ENCODE measurements at places on chromosomes 2 and 18.

DNA sequence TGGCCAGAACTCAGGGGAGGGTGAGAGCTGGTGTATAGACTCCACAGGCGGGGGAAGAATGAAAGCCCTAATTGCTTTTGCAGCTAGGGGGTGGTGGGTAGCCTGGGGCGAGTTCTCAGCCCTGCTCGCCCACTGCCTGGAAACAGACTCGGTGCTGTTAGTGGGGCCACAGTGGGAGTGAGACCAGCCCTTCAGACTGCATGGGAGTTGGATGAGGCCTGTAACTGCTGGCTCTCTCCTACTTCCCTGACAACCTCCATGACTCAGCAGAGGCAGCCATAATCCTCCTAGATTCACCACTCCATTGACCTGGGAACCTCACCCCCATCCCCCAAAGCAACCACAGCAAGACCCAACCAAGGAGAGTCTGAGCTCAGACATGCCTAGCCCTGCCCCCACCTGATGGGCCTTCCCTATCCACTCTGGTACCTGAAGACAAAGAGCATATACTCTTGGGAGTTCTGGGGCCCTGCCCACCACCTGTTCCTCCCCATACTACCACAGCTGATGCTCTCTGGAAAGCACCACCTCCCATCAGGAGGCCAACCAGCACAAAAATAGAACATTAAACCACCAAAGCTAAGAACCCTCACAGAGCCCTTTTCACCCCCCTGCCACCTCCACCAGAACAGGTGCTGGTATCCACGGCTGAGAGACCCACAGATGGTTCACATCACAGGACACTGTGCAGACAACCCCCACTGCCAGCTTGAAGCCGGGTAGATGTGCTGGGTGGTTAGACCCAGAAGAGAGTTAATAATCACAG lies 226.3 kb downstream of the EIPR1 start:
- H3K27me3 ChIP-seq: no peaks in the 10 kb centered on the region
- H3K27ac ChIP-seq: no peak overlapping the region
- no peak overlapping the region for H3K4me3 ChIP-seq
- H3K36me3 ChIP-seq: no peaks in the 10 kb centered on the region

DNA sequence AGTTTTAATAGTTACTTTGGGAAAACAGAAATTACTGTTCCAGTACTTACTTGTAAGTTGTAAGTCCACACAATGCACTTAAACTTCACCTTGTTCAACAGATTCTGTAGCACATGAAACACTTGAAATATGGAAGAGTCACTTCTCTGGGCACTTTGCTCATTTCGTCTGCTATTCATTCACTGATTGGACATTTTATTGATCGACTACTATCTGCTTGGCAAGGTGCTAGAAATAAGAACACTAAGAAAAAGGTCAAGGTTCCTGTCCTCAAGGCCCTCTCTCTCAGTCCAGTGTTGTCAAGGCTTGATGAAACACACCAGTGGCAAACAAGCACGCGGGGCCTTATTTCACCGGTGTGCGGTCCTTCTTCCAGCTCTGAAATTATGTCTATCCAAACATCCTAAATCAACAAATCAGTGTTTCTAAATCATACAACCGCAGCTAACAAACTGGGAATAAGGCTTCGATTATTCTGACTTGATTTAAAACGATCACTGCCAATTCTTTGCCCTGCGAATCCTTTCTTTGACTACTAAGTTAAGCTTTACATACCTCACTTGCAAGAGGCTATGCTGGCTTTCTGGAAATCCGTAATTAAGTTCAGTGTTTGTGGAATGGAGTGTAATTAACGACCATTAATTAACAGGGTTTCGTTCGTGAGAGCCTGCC lies 780 bp upstream of the ITGAV start:
- H3K27ac ChIP-seq: peak overlapping the region; percentile 96
- H3K36me3 ChIP-seq: no peaks in the 10 kb centered on the region
- DNase-seq: no peak
- peak overlapping the region; percentile 91 for H3K4me3 ChIP-seq
- no peaks in the 10 kb centered on the region for H3K27me3 ChIP-seq

- no peaks in the 10 kb centered on the region for H3K4me1 ChIP-seq
- DNase-seq: no peak
- no peaks in the 10 kb centered on the region for H3K27me3 ChIP-seq
- H3K36me3 ChIP-seq: no peaks in the 10 kb centered on the region
- H3K4me3 ChIP-seq: no peak overlapping the region
Observed at GRCh38 chr2:146847846-146848245, 997.0 kb upstream of the ACVR2A start.

GRCh38 chr18:24995056-24995455 lies 356.9 kb downstream of the ZNF521 start:
- H3K4me1 ChIP-seq: no peaks in the 10 kb centered on the region
- H3K27me3 ChIP-seq: no peaks in the 10 kb centered on the region
- H3K27ac ChIP-seq: no peak overlapping the region
- no peak overlapping the region for H3K4me3 ChIP-seq
- DNase-seq: peak; percentile 48
- H3K36me3 ChIP-seq: no peaks in the 10 kb centered on the region

- peaks cover 16% of the 10 kb centered on the region for H3K4me1 ChIP-seq
- no peaks in the 10 kb centered on the region for H3K36me3 ChIP-seq
- no peak overlapping the region for H3K27ac ChIP-seq
- peaks cover 6% of the 10 kb centered on the region for H3K27me3 ChIP-seq
- no peak for DNase-seq
- no peak overlapping the region for H3K4me3 ChIP-seq
Observed at GRCh38 chr2:10498525-10499274, 50.6 kb upstream of the ODC1 start.

- H3K36me3 ChIP-seq: peaks cover 34% of the 10 kb centered on the region
- H3K27me3 ChIP-seq: no peaks in the 10 kb centered on the region
- H3K4me3 ChIP-seq: no peak overlapping the region
- peaks cover 18% of the 10 kb centered on the region for H3K4me1 ChIP-seq
Observed at GRCh38 chr2:24820175-24820513, 26.9 kb downstream of the CENPO start.

DNA sequence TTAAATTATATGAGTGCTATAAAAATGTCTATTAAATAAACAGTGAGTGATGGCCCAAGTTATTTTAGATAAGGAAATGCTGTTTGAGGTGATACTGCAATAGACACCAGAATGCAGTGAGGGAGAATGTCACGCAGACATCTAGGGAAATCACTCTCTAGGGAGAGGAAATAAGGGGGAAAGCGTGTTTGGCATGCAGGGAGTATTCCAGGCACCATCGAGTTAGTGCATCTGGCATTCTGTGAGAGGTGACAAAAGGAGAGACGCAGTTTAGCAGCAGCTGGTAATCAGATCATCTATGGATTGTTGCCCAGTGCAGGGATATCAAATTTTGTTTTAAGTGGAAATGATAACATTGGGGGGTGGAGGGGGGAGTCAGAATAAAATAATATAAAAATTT lies 175.4 kb upstream of the NETO1 start:
- H3K36me3 ChIP-seq: no peaks in the 10 kb centered on the region
- H3K4me1 ChIP-seq: no peaks in the 10 kb centered on the region
- H3K27me3 ChIP-seq: no peaks in the 10 kb centered on the region
- no peak overlapping the region for H3K4me3 ChIP-seq
- no peak for DNase-seq
- no peak overlapping the region for H3K27ac ChIP-seq

All from astrocyte (in vitro differentiated cells and primary cell).